Fibroblast of the aortic adventitia (primary cell): ENCODE measurements at places on chromosomes 3 and 15.

DNA sequence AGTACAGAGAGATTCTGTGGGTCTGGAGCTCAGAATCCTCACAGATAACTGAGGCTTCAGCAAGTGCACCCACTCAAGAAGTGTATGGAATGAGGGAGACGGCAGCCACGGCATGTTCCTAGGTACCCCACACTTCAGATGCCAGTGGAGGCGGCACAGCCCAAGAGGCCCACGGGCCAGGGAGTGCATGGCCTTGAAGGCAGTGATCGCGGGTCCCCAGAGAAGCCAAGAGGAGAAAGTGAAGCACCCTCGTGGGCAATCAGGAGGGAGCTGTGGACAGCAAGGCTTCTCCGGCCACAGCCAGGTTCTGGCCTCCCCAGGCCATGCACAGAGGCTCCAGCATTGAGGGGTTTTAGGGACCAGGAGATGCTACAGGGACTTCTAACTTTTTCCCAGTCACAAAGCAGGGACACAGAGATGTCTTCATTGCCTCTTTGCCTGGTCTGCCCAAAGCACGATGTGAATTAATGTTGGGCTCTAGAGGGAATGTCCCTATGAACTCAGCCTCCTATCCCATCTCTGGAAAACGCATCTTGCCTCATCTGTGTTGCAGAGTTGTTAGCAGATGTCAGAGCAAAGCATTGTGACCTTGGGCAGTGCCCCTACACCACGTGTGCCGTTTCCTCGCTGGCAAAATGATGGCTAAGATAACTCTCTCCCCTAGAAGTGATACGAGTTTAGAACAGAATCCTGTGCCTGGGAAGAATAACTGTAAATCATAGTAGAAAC, 2.6 kb upstream of the MAP6D1 start:
- DNase-seq: no peak

GRCh38 chr15:27686369-27686768, 412.7 kb downstream of the OCA2 start:
- no peak for DNase-seq

DNA sequence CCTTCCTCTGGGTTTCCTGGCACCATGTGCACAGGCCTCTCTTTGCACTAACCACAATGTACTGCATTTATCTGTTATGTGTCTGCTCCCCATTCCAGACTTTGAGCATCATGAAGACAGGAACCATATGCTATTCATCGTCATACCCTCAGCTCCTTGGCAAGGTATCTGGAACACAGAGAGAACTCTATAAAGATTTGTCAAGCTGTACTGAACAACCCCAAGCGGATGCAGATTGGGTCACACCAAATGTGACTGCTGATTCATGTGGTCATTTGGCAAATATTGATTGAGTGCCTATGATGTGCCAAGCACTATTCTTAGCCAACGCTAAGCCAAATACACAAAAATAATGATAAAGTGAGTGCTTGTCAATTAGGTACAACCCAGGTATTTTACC, 7.5 kb upstream of the MEGF11 start:
- no peak for DNase-seq

DNA sequence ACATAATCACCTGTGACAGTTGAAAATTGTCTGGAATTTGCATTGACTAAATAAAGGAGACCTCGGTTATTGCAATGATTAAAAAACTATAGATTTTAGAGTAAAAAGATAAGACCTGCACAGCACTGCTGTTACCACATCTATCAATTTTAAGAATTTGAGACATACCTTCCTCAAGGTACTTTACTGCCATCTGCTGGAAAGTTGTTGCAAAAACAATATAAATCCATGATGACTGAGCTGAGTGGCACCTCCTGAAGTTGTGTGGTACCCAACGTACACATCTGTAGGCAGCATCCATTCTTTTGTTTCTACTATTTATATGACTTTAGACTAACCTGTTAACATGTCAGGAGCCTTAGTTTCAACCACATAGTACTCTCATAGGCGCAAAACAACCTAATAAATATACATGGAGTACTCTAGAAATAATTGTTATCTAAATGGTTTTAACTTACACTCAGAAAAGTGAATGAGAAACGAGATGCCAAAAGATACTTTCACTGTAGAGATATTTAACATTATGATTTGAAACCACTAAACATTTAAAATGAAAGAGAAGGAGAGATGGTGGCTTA, 106.7 kb downstream of the GHSR start:
- DNase-seq: peak; percentile 79

DNA sequence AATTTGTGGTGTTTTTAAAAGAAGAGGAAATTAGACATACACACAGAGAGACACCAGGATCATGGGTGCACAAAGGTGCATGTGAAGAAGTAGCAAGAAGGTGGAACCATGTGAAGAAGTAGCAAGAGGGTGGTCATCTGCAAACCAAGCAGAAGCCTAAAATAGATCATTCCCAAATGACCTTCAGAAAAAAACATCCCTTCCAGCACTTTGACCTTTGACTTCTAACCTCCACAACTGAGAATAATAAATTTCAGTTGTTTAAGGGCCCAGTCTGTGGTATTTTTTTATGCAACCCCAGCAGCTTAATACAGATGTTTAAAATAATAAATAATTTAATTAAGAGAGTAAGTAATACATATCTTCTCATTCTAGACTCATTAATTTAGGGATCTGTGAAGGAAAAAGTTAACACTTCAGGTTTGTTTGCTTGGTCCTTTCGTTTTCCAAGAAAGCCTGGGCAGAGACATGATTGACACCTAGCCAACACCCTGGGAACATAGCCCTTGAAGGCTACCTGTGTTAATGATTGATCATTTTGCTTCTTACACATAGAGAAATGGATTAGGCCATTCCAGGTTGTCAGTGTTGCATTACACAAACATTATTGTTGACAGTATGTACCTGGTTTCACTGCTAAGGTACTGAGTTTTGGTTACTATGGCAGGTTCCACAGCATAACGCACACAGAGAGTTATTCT, 1331.2 kb upstream of the GBE1 start:
- DNase-seq: no peak

- DNase-seq: no peak
Measured at GRCh38 chr3:175005881-175006280, 146.7 kb downstream of the NAALADL2 start.

GRCh38 chr3:98657457-98657856, 64.0 kb upstream of the CPOX start:
- peak; percentile 4 for DNase-seq

DNA sequence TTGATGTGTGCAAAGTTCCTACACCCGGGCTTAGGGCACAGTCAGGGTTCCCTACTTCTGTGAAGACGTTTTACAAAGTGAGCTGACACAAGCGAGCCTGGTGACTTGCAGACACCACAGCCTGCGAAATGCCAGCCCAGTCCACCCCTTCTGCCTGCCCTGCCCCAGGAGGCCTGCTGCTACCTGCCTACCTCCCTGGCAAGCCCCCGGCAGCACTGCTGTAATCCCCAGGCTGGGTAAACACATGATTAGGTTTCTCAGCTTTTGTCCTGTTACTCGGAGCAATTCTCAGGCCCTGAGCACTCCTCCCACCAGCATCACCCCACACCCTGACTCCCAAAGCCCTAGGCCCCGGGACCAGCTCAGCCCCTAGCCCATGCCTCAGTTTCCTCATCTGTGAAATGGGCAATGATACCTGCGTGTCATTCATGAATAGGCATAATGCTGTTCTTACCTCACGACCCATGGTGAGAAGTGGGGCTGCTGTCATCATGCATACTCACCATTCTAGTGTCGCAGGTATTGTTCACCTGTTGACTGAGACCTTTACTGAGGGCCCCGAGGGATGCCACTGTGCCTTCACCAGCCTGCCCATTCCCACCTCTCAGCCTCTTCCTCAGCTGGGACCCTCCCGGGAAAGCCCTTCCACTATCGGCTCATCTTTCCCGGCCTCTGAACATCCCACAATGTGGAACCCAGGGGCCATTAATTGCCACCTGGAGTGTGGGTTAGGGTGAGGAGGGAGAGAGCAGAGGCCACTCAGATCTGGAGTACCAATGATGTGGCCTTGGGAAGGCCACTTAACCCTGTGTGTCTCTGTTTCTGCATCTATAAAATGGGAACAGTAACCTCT, 31.5 kb upstream of the SLC6A6 start:
- DNase-seq: no peak
